ENCODE measurements at places on chromosomes 13 and 19.

DNA sequence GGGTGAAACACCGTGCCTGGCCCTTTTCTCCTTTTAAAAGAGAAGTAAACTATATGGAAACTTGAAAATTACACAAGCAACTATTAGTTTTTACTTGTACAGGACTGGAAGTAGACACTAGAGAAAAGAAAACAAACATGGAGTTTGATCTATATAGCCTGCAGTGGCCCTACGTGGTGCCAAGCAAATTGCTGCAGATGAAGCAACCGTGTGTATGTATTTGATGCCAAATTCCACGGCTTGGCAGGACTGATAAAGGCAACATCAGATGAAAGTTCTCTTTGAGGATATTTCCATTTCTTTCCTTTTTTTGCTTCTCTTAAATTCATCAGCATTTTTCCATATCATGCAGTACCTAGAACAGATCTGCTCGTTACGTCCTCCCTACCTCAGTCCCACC lies 49.8 kb downstream of the ATP8A2 start:
- DNase-seq: no peak

DNA sequence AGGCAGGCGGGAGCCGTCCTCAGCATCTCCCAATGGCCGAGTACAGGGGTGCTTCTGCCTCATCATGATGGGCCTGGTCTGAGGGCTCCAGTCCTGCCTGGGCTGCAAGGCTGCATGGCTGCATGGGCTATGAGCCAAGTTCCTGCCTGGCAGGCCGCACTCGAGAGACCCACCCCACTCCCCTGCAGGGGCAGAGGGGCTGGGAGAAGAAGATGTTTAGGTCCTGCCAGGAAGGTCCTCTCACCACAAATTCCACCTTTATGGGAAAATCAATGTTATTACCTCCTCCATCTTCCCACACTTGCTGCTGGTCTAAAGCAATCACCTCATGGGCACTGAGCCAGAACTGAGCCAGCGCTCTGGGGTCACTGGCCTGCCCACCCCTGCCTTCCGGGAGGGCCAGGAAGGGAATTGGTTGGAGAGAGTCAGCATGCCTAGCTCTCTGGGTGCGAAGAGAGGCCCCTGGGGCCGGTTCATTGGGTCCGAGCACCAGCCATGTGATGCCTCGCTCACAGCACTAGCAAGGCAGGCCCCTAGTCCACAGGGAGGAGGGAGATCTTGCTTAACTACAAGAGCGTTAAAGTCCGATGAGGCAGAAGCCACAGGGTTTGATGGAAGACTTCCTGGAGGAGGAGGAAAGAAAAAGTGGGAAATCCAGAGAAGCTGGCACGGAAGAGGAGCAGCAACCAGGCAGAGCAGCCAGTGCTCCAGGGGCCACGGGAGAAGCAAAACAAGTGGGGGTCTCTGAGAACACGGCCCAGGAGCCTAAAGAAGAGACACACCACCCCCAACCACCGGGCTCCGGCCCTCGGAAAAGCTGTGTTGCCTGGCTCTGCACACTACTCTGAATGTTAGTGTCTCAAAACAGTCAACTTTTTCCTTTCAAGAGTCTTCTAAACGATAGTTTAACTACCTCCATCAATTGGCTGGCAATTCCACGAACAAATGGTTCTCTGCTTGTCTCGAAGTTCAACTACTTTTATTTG lies 63.1 kb downstream of the CEBPG start:
- DNase-seq: no peak

DNA sequence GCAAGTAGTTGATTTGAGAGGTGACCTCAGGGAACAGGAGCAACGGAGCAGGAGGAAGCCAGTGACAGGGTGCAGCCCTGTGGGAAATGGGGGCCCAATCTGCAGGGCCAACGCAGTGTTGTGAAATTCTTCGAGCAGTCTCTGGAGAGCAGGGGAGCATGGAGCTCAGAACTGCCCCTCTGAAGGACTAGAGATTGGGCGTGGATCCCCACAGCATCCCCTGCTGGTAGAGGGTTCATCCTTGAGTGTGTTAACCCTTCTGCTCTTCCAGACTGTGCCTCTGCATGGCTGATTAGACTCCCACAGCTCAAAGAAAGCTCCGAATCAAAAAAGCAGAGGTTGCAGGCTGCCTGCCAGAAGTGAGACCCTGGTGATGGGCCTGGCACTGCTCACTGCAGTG lies 77.9 kb upstream of the UQCRFS1 start:
- DNase-seq: no peak

GRCh38 chr19:39823686-39824085 lies 10.3 kb downstream of the DYRK1B start:
- no peak for DNase-seq

DNA sequence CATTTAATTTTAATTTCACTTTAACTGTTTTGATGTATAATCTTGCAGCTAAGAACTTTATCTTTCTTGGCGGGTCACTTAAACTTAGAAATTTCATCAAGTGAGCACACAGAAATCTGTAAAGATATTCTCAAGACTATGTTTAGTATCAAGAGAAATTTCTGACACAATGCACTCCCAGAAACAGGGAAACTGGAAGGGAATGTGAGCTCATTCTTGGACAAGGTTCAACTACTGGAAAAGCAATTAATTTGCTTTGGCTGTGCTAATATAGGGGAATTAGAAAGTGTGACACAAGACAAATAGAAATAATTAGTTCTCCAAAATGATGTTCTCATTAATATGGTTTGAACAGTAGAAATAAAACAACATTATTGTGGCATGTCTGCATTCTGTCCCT lies 402.3 kb downstream of the DACH1 start:
- DNase-seq: no peak

- DNase-seq: peak; percentile 97
These were observed 2.8 kb downstream of the ZFP36 start for GRCh38 chr19:39409208-39410016.

DNA sequence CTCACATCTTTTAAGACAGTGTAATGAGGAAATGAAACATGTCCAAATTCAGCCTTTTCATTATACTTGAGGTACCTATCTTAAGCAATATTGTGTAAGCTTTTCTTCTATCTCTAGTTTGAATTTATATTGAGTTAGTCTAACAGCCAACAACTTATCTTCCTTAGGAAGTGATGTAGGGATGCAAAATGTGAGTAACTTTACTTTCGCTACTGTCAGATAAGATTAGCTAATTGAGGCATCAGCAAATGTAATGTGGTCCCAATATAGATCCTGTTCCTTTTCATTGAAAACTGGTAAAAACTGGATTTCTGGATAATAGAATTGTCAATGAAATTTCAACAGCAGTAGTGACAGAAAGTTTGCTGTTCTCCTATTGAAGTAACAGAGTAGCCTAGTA lies 902.2 kb downstream of the GPC5 start:
- DNase-seq: no peak

DNA sequence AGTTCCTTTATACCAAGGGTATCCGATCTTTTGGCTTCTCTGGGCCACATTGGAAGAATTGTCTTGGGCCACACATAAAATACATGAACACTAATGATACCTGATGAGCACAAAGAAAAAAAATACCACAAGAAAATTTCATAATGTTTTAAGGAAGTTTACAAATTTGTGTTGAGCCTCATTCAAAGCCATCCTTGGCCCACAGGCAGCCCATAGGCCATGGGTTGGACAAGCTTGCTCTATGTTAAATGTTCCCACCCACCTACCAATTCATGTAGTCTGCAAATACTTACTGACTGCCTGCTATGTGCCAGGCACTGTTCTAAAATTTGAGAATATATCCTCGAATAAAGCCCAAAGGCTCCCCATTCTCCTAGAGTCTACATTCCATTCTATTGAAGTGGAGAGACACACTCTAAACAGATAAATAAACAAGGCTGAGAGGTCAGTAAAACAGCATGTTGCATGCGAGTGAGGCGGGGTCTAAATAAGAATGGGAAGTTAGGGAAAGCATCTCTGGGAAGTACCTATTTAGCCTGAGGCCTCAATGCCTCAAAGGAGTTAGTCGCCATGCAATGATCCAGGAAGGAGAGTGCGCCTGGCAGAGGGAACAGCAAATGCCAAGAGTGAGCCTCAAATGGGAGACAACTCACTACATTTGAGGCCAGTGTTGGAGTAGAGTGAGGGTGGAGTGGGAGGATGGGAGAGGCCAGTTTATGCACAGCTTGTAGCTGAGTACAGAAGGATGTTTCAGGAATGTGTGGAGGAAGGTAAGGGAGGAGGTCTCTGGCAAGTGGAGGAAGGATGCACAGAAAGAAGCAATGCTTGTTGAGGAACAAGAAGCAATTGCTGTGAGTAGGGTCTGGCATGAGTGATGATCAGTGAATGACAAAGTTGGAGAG lies 52.5 kb upstream of the CLDN10 start:
- no peak for DNase-seq

- no peak for DNase-seq
These were observed 9.7 kb upstream of the SLC35E1 start for GRCh38 chr19:16581971-16582343.

GRCh38 chr13:39777021-39777420 lies 121.6 kb downstream of the COG6 start:
- DNase-seq: no peak

- peak; percentile 76 for DNase-seq
These were observed 9.0 kb upstream of the CIRBP start for GRCh38 chr19:1259876-1260748.

- no peak for DNase-seq
These were observed 21.2 kb upstream of the C13orf46 start for GRCh38 chr13:113995051-113995601.

DNA sequence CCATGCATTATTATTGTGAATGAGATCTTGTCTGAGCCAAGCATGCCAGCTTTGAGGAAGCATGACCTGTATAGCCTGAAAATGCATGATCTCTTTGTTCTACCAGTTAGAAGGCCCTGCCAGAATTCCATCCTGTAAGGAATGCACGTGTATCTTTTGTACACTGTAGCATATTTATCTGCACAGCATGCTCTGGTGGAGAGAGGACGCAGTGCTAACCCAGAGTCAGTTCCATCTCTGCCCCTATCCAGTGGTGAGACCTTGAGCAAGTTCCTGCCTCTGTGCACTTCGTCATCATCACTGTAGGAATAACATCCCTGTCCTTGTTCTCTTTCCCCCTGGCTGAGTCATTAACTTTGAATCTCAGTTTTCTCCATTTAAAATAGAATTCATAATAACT lies 233.8 kb downstream of the SLC7A1 start:
- DNase-seq: no peak

DNA sequence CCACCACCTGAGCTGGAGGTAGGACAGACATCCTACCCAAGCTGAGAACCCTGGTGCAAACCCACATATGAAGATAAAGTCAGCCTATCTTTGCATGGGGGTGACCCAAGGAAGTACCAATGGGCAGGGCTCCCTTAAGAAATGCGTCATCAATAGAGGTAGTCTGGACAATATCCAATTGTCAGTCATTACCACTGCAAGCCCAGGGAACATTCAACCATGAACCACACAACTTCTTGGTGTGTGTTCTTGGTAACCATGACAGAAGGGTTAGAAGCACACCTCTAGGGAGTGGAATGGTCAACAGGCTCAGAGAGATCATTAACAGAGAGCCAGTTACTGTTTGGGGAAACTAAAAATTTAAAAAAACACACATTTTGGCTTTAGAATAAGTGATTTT lies 34.7 kb upstream of the DOCK9 start:
- DNase-seq: no peak

GRCh38 chr19:2371656-2372055 lies 11.6 kb downstream of the TMPRSS9 start:
- no peak for DNase-seq

GRCh38 chr19:36120092-36120983 lies 5.1 kb downstream of the TBCB start:
- DNase-seq: no peak

DNA sequence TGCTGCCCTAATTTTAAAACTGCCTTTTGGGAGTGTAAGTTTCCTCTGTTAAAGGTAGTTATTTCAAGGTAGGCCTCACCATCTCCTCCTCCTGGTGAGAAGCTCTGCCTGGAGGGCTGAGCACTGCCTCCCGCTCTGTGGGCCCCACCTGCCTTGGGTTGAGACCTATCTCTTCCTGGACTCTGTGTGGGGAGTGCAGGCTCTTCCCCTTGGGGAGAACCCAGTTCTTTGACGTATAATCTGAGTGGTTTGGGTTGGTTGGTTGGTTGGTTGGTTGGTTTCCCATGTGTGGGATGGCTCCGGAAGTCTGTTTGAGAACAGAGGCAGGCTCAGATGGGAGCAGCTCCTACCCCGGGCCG lies 39.1 kb downstream of the ACTN4 start:
- DNase-seq: peak; percentile 65

DNA sequence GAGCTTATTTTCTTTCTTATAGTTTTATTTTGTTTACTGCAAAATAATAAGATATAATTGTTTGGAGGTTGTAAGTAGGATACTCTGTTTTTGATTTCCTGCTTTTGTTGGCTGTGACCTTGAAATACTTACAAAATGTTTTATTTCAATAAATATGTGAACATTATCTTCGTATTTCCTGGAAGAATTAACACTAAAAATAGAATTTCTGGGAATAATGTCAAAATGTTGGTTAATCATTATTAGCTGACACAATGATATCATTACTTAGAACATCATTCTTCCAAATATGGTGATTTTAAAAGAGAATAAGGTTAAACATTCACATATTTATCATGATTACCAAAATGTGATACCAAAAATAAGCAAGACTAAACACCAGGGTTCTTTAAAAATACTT lies 1148.6 kb upstream of the PRR20A start:
- no peak for DNase-seq

DNA sequence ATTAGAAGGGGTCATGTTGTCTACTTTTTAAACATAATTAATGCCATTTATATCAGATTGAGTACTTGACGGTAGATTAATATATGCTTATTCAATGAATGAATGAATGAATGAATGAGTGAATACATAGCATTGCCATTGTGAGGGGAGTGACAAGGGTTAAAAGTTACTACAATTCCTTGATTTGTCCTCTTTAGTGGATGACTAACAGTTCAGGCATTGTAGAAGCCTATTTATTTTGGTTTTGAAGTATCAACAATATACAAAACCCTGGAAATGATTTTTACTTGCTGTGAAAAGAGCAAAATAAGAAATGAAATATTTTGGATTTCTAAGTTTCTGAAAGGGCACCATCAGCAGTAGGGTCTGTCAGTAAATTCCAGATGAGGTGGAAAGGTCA lies 122.7 kb downstream of the CYSLTR2 start:
- DNase-seq: no peak

DNA sequence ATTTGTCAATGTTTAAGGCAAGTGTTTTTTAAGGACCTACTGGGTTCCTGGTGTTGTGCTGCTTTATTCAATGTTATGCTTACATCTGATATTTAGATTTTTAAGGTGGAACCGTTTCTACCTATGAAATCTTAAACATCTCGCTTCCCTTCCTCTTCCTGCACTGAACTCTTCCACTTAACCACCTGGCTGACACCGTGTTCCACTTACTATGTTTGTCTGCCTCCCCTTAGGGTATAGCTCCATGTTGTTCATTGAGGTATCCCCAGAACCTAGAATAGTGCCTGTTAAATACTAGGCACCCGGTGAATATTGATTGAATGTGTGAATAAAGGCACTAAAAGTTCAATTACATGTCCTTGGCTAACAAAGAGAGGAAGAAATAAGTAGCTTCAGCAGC lies 104.9 kb downstream of the RNF17 start:
- DNase-seq: no peak
